GM18507 (cell line): ENCODE measurements at places on chromosomes 11 and 22.

- DNase-seq, result no peak
Observed at GRCh38 chr11:75480185-75481175, 45.3 kb downstream of the GDPD5 start.

DNA sequence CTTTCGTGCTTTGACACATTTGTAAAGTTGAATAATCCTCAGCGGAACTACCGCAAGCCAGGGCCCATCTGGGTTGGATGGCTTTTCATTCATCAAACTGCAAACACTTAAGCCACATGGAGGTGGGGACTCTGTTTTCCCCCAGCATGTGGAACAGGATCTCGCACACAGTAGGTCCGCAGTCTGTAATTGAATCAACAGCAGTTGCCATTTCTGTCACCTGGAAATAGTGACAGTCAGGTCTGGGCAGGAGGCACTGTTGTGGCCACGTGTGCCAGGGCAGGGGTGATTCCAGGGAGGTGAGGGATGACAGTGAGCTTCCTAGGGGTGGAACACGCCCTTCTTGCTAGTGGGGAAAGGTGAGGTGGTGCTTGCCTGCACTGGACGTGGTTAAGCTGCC lies 50.7 kb upstream of the ANO1 start:
- no peak for DNase-seq

GRCh38 chr11:73671701-73672100 lies 25.3 kb downstream of the PLEKHB1 start:
- no peak for DNase-seq

- no peak for DNase-seq
Observed at GRCh38 chr11:122424636-122425035, 230.9 kb upstream of the UBASH3B start.

DNA sequence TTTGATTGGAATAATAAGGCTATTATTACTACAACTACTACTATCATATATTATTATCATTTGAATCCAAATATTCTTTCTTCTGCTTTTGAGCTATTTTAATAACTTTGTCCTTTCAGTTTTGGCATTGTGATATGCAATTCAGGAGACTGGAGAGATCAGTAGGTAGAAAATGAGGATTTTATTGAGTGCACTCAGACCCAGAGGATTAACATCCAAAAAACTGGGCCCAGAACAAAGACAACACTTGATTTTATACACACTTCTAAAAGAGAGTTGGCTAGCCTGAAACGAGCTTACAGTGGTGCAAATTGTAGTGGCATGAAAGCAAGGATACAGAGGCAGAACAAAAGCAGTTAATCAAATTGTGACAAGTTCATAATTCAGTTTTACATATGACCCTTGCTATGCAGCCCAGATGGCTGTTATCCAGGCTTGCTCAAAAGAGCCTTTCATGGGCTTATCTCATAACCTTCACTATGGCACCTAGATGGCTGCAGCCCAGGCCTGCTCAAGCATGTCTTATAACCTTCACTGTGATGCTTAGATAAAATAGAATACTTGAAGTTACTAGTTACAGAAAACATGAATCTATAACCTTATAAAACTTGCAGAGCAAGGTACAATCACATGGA lies 796.3 kb upstream of the RAG2 start:
- no peak for DNase-seq

GRCh38 chr11:2666401-2666741 lies 33.4 kb downstream of the KCNQ1OT1 start:
- no peak for DNase-seq

DNA sequence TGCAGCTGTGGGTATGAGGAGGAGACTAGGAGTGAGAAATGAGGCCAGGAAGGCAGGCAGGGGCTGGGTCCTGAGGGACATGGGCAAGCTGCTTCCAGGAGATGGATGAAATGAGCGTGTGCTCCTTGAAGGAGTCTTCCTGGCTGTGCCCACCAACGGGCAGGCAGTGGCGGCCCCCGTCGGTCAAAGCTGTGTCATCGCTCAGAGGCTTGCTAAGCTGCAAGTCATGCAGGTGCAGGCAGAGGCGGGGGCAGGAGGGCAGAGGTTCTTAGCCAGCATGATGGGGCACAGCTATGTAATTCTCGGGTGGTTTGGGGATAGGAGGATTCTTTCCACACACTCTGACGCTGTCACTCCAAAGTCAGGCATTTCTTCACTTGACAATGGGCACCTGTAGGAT lies 12.5 kb upstream of the PEX26 start:
- no peak for DNase-seq

DNA sequence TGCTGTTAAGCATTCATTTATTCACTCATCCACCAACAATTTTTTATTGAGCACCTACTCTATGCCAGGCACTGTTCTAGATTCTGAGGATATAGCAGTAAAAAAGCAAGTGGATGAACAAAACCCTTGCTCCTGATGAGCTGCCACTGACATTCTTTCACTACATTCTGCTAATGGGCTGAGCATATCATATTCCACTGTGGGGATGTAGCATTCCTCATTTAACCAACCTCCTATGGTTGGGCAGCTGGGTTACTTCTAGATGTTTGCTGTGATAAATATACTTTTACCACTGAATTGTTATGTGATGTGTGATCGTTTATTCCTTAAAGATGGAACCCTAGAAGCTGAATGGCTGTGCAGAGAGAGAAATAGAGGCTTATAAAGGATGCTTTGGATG lies 176.9 kb downstream of the MN1 start:
- DNase-seq, result no peak

GRCh38 chr11:123833095-123833494 lies 26.9 kb upstream of the OR6M1 start:
- no peak for DNase-seq

DNA sequence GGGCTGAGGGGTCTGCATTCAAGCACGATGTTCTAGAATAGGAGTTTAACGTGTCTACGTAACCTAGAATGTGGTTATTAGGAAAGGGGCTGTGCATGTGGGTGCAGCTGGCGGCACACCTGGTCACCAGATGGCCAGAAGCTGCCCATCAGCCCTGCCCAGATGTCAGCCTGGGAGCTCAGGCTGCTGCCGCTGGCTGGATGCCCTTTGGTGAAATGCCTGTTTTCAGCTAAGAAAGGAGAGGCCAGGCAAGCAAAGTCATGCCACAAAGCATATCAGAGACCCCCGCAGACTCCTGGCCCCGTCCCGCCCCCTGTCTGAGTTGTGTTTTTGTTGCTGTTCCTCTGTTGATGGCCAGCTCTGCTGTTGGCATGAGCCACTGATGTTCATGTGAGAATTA lies 11.3 kb upstream of the ADORA2A start:
- no peak for DNase-seq

GRCh38 chr11:68930991-68931855 lies 27.5 kb downstream of the IGHMBP2 start:
- no peak for DNase-seq

GRCh38 chr11:47564933-47565339 lies 463 bp upstream of the PTPMT1 start:
- no peak for DNase-seq

DNA sequence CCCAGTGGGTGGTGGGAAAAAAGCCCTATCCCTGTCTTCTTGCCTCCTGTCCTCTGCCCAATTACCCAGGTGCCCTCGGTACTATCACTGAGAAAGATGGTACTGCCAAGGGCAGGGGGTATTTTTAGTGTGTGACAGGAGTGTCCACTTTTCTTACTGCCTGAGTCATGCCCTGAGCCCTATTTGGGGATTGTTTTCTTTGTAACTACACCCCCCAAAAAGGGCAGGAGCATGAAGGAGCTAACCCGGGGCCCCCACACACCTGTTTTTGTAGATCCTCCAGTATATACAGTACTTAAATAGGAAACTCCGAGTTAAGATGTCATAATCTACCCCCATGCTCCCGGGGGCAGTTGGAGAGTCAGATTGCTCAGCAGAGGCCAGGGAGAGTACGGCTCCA lies 3.8 kb downstream of the SMTNL1 start:
- DNase-seq, result no peak

DNA sequence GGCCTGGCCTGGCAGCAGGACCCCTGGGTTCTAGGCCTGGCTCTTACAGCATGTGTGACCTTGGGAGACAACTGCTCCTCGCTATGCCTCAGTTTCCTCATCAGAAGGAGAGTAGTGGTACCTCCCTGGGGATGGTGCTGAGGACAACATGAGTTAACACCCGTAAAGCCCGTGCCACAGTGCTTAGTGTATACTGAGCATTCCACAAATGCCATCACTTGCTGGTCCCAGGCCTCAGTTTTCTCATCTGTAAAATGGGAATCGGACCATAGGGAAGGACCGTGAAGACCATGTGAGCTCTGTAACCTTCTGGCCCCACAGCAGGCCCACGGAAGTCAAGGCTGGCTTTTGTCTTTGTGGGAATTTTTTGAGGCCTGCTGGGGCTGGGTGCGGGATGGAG lies 52.4 kb downstream of the DHCR7 start:
- DNase-seq, result no peak

GRCh38 chr11:114416441-114416961 lies 16.0 kb downstream of the RBM7 start:
- DNase-seq, result no peak

DNA sequence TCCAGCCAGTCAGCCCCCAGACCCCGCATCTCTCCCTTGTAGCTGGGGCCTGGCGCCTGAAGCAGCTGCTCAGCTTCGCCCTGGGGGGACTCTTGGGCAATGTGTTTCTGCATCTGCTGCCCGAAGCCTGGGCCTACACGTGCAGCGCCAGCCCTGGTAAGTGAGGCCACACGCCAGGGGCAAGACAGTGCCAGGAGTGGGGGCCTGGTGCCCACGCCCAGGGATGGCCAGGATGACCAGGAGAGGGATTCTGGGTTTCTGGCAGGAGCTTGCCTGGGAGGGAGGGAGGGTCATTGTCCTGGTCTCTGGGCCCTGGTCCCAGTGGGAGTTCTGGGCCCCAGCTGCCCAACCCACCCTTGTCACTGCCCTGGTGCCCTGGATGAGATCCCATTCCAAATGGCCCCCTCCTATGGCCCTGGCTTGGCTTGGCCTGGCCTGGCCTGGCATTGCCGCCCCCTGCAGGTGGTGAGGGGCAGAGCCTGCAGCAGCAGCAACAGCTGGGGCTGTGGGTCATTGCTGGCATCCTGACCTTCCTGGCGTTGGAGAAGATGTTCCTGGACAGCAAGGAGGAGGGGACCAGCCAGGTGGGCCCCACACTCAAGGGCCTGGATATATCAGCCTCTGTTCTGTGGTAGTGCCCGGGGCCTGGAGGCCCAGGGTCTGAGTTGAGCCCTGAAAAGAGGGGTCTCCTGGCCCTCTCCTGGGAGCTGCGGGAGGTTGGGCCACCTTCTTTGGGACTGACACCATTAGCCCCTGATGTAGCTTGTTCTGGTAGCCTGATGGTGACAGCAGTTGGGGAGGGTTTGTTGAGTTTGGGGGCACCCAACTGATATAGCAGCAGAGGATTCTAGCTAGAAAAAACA lies 3.7 kb downstream of the SLC39A13 start:
- no peak for DNase-seq

GRCh38 chr11:118230088-118230487 lies 5.3 kb upstream of the JAML start:
- DNase-seq, result no peak

- no peak for DNase-seq
Observed at GRCh38 chr22:49677495-49677889, 150.2 kb downstream of the BRD1 start.

DNA sequence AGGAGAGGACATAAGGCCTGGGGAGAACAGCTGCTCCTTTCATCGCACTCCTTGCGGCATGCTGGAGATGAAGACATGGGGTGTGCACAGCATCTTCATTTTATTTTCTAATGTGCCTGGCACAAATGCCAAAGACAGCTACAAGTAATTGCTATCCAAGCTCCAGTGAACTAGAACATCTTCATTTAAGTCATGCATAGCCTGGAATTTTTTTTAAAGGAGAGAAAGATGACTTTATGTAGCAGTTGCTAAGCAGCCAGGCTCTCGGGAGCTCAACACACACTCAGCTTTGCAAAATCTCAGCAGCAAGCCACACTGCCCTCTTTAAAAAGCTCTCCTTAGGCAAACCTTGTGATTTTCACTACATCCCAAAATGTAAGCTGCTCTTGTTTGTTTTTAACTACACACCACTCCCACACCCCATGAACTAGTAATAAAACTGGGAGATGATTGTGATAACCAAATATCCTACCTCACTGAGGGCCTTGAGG lies 164.5 kb upstream of the POU2AF2 start:
- DNase-seq, result no peak

GRCh38 chr11:110148775-110149744 lies 55.9 kb downstream of the ZC3H12C start:
- DNase-seq, result no peak

DNA sequence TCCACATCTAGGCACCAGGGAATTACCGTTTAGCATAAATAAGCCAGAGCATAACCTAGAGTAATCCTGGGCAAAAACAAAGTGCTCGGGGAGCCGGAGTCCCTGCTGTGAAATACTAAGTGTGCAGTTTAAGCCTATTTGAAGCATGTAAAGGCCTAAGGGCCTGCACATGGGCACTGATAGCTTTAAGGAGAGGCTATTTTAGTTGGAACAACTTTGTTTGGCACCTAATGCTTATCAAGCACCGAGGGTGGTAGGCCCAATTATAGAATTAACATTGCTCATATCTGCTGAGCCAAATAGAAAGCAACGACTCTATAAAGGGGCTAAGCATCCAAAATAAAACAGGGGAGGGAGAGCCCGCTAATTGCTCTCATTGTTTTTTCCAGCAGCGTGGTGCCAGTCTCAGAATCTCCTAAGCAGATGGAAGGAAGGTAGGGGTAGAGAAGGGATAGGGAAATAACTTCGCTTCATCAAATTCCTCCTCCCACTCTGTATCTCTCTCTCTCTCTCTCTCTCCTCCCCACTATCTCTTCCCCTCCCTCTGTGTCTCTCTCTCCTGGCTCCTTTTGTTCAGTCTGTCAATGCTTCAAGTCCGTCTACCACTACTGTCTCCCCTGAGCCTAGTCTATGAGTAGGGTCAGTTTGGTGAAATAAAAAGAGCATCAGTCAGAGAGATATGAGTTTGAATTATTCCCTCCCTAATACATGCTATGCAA lies 292.8 kb downstream of the NXPE2 start:
- DNase-seq, result no peak

DNA sequence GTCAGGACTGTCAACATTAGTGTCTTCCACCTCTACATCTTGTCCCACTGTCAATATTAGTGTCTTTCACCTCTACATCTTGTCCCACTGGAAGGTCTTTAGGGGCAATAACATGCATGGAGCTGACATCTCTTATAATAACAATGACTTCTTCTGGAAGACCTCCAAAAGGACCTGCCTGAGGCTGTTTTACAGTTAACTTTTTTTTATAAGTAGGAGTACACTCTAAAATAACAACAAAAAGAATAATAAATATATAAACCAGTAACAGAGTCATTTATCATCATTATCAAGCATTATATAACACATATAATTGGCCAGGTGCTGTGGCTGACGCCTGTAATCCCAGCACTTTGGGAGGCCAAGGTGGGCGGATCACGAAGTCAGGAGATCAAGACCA lies 57.5 kb downstream of the PAK1 start:
- no peak for DNase-seq

DNA sequence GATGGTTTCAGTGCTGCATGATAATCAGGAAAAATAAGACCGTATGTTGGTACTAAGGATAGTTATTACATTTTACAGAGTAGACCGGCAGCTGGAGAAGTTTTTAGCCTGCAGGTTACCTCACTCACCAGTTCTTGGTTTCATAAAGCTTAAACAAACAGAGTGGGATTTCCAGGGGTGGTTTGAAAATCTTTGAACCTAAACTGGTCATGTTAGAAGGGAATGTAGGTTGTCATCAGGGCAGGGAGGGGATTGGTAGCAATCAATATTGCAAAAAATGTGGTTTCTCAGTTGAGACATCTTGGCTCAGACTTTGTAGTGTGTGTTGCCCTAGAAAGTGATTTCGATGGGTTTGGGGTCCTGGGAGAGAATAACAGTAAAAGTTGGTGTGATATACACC lies 17.5 kb downstream of the EXT2 start:
- DNase-seq, result no peak

GRCh38 chr22:38115423-38116205 lies 5.1 kb upstream of the BAIAP2L2 start:
- no peak for DNase-seq
